Vagina (tissue), 2 donors: ENCODE measurements at places on chromosomes 2 and 18. TPM values are rescaled to one million over a fixed set of nuclear protein-coding genes. Genes with fewer than 3 reads are reported as not detected.

Gene SLC25A52
- total RNA-seq: not detected

Gene SETBP1
- total RNA-seq: 38.1 TPM

Gene STK36
- 59.9 TPM for total RNA-seq

GRCh38 chr2:21860907-21861306 lies 737.1 kb downstream of the TDRD15 start:
- DNase-seq: no peak

DNA sequence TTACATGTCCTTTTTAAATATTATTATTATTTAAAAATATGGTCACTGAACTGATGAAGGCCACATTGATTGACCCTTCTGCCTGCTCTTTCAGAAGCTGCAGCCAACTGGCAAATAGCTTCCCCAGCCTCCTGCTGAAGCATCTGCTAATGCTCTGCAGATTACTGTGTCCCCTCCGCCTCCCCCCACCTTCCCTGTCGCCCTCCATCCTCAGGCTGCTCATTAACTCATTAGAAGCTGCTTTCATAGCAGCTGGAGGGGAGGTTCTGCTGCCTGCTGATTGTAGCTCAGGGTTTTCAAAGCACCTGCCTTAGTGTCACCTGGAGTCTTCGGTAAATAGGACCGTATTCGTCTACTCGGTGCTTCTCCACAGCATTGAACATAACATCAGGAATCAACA lies 24.8 kb upstream of the LMAN1 start:
- DNase-seq: no peak

GRCh38 chr2:37632310-37632709 lies 39.1 kb downstream of the CDC42EP3 start:
- DNase-seq: no peak

DNA sequence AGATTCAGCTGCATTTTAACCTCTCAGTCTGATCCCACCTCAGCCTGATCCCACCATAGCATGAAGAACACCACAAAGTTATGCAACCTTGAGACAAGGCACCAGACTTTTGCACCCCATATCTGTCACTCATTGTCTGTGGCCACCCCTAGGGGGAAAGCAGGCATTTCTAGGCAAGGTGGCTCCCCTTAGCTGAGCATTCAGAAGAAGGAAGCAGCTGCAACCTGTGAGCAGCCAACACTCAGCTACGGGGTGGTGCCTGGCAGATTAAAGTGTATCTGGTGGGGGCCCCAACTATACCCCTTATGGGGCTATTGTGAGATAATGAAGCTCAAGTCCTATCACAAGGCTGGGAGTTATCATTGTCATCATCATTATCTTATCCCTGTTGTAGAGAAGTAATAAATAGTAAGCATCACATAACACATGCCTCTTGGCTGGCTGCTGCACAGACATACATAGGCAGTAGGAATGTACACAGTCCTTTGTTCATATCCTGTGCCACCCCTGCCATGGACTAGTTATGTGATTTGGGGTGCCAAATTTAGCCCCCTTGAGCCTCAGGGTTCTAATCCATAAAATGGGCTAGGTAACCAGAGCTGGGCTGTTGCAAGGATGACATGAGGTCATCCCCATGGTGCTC lies 20.6 kb upstream of the TMEM163 start:
- DNase-seq: no peak

DNA sequence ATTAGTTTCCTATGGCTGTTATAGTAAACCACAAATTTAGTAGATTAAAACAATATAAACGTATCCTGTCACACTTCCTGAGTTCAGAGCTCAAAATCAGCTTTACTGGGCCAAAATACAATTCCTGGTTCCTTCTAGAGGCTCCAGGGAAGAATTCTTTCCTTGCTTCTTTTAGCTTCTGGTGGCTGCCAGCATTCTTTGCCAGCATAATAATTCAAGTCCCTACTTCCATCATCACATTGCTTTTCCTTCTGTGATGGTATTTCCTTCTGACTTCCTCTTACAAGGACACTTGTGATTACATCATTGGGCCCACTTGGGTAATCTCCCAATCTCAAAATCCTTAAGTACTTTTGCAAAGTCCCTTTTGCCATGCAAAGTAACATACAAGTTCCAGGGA lies 40.6 kb downstream of the MOB4 start:
- DNase-seq: no peak

DNA sequence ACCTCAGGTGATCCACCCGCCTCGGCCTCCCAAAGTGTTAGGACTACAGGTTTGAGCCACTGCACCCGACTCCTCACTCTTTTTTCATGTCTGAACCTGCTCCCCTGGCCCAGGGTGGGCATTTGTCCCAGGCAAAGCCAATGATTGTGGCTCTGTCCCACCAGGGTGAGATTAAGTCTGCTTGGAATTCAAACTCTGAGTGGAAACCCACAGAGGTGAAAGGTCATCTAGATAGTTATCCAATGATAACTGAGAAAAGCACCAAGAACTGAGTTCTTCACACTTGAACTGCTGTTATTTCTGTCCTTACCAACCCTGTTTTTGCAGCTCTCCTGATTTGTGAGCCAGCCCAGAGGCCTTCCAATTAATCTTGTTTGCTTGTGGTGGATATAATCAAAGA lies 62.4 kb upstream of the ACVR1 start:
- no peak for DNase-seq

GRCh38 chr2:229849073-229849472 lies 72.7 kb downstream of the TRIP12 start:
- DNase-seq: no peak

DNA sequence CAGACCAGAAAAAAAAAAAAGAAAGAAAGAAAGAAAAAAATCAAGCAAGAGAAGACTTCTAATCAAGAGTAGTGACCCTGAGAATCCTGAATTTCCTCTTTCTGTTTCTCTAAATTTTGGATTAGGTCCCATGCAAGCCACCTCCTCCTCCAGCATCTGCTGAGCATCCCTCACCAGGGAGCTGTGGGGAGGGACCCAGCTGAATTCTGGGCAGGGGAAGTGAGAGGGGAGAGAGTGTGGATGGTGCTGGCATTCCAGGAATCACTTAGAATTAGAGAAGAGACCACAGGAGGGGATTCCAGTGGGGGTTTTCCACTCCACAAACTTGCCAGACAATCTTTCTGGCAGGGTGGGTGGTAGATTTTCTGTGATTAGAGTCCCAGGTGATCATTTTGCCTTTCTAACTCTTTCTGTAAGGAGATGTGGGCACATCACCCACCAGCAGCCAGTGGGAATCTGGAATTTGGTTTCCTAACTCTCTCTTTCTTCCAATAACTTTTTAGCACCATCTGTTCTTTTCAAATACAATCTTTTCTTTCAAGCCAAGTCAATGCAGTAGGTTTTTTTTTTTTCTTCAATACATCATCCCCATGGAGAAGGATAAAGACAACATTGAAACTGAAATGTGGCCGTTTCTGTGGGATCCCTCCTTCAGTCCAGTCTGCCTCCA lies 279.2 kb downstream of the CLIP4 start:
- DNase-seq: no peak

- no peak for DNase-seq
Observed at GRCh38 chr2:120108049-120108448, 95.2 kb downstream of the EPB41L5 start.

- no peak for DNase-seq
Observed at GRCh38 chr2:32067549-32067948, 4.2 kb downstream of the SPAST start.

- DNase-seq: no peak
Observed at GRCh38 chr18:3012136-3013023, 564 bp downstream of the LPIN2 start.

GRCh38 chr2:138630164-138630563 lies 128.6 kb downstream of the SPOPL start:
- DNase-seq: no peak

DNA sequence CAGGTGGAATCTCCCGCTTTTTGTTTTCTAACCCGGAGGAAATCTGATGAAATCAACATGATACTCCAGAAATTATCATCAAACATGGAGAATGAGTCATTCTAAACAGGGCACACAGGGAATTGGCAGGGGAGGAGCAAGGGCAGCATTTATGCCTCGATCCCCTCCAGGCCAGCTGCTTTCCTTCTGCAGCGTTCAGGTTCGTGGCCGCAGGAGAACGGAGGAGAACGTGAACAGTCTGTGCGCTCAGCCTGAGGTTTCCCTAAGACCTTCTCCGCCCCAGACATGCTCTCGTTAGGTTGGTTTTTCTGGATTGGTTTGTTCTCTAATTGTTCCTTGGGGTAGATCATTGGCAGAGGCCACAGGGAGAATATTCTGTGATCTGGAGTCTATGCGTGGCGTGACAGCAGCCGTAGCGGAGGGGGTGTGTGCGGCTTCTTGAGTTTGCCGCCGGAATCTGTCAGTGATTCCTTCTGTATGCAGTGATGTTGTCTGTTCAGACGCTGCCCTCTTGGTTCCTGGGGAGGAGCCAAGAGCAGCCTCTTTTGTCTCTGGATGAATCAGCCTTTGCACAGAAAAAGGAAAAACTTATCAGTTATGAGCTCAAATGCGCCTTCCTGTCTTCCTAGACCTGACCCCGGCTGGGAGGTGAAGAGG lies 75.9 kb downstream of the SH3BP4 start:
- no peak for DNase-seq

GRCh38 chr2:109437325-109438090 lies 176.3 kb downstream of the SEPTIN10 start:
- no peak for DNase-seq
